ENCODE measurements at places on chromosomes 3 and 15. TPM values are rescaled to one million over a fixed set of nuclear protein-coding genes. Genes with fewer than 3 reads are reported as not detected.

Gene CCR3
- total RNA-seq: not detected

Gene ROPN1
- not detected for total RNA-seq

Gene ERC2
- total RNA-seq: 0.75 TPM

Gene C3orf49
- not detected for total RNA-seq

Gene KBTBD8
- total RNA-seq: 4.0 TPM

Gene RCN2
- total RNA-seq: 57.0 TPM

Gene FGF12
- 0.22 TPM for total RNA-seq

Gene ITGB5
- 653 TPM for total RNA-seq

Gene TF
- total RNA-seq: under 0.01 TPM

Gene THAP10
- 4.6 TPM for total RNA-seq

Gene TGM5
- not detected for total RNA-seq

Gene TMA7
- total RNA-seq: 292 TPM

Gene LSMEM2
- total RNA-seq: not detected

Gene RTP4
- total RNA-seq: 1.4 TPM

Gene RTP3
- not detected for total RNA-seq

Gene PRSS50
- 0.12 TPM for total RNA-seq

Gene SKOR1
- 0.12 TPM for total RNA-seq

Gene TLR9
- total RNA-seq: under 0.01 TPM

Gene SERPINI1
- 1.4 TPM for total RNA-seq

Gene IMPG2
- total RNA-seq: 0.44 TPM

Gene SIDT1
- total RNA-seq: not detected

Gene ZIC1
- not detected for total RNA-seq

Gene PP2D1
- not detected for total RNA-seq

Gene CEMIP
- total RNA-seq: 14.6 TPM

Gene CRYGS
- total RNA-seq: 2.1 TPM

Gene FAM162A
- 18.0 TPM for total RNA-seq

Gene CCK
- total RNA-seq: 0.62 TPM

Gene IGDCC3
- under 0.01 TPM for total RNA-seq

Gene CADPS
- 11.9 TPM for total RNA-seq

Gene NFKBIZ
- 27.3 TPM for total RNA-seq

Gene VILL
- total RNA-seq: 5.3 TPM

Gene LAMB2
- 640 TPM for total RNA-seq

Gene DAZL
- total RNA-seq: not detected

Gene OXTR
- total RNA-seq: 12.1 TPM

Gene MST1R
- 0.33 TPM for total RNA-seq

Gene SGO1
- 16.2 TPM for total RNA-seq

Gene EID1
- 445 TPM for total RNA-seq

Gene GASK1A
- total RNA-seq: 2.2 TPM

Gene MB21D2
- 18.7 TPM for total RNA-seq

Gene CAMP
- not detected for total RNA-seq

Measured in uterine smooth muscle cell (primary cell).